Temporal lobe (tissue), 4 donors: ENCODE measurements at places on chromosomes 3 and 15. TPM values are rescaled to one million over a fixed set of nuclear protein-coding genes. Genes with fewer than 3 reads are reported as not detected.

Gene GOLGA8R
- total RNA-seq = 0.49 TPM

Gene CXCR6
- total RNA-seq = not detected

Gene SLC6A20
- 3.0 TPM for total RNA-seq

Gene AMT
- 3.9 TPM for total RNA-seq

Gene XCR1
- total RNA-seq = not detected
